ENCODE measurements at places on chromosomes 1 and 21. TPM values are rescaled to one million over a fixed set of nuclear protein-coding genes. Genes with fewer than 3 reads are reported as not detected.
A peak's percentile ranks its signal among the peaks of the same experiment; 100 is the strongest.

Gene ETS2
- 32.9 TPM for total RNA-seq

Gene AGRN
- total RNA-seq = 134 TPM

Gene CBR1
- total RNA-seq = 0.91 TPM

Gene CELA3A
- 9.0 TPM for total RNA-seq

- DNase-seq = peak; percentile 64
- peaks cover 9% of the 10 kb centered on the region for H3K4me1 ChIP-seq
- no peaks in the 10 kb centered on the region for H3K27me3 ChIP-seq
- no peak overlapping the region for H3K27ac ChIP-seq
Observed at GRCh38 chr1:27044613-27045151, 32.0 kb upstream of the TENT5B start.

DNA sequence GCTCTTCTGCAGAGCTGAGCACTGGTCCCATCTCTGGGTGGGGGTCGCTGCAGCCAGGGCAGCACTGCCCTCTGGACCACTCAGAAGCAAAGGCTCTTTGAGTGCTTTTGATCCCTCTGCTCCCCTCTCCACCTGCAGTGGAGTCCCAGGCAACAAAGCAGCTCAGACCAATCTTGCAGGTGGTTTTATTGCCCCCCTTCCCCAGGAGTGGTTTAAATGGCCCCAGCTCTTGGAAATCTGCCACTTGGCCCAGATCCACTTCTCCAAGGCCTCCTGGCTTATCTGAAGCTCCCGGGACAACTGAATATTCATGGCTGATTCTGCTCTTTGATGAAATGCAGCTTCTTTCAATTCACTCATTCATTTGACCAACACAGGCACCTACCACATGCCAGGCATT lies 2.7 kb downstream of the STUM start:
- H3K27ac ChIP-seq = no peak overlapping the region
- no peak overlapping the region for H3K4me3 ChIP-seq
- H3K36me3 ChIP-seq = no peaks in the 10 kb centered on the region
- DNase-seq = no peak

DNA sequence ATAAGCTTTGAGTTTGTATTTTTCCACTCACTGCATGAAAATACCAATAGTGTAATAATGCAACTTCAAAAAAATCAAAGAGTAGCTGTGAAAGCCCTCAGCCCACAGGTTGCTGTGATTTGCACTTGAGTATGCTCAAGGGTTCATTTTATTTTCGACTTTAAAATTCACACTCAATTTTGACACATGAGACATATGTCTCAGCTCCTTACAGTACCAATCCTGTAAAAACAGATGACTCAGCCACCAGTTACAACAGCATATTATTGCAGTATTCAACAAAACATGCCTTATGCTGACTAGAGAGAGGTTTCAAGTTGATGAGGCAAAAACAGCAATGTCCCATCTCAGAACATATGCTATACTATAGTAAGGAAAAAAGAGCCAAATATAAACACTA lies 66.1 kb downstream of the CYYR1 start:
- DNase-seq = no peak
- no peak overlapping the region for H3K4me3 ChIP-seq
- H3K27me3 ChIP-seq = no peaks in the 10 kb centered on the region
- H3K4me1 ChIP-seq = no peaks in the 10 kb centered on the region
- no peaks in the 10 kb centered on the region for H3K36me3 ChIP-seq
- H3K27ac ChIP-seq = no peak overlapping the region

- no peaks in the 10 kb centered on the region for H3K36me3 ChIP-seq
- H3K4me3 ChIP-seq = peak overlapping the region; percentile 15
- no peak for DNase-seq
- H3K27me3 ChIP-seq = no peaks in the 10 kb centered on the region
- H3K27ac ChIP-seq = peak overlapping the region; percentile 96
- H3K4me1 ChIP-seq = peaks cover 62% of the 10 kb centered on the region
Observed at GRCh38 chr1:8165595-8166360, 139.7 kb upstream of the ERRFI1 start.

DNA sequence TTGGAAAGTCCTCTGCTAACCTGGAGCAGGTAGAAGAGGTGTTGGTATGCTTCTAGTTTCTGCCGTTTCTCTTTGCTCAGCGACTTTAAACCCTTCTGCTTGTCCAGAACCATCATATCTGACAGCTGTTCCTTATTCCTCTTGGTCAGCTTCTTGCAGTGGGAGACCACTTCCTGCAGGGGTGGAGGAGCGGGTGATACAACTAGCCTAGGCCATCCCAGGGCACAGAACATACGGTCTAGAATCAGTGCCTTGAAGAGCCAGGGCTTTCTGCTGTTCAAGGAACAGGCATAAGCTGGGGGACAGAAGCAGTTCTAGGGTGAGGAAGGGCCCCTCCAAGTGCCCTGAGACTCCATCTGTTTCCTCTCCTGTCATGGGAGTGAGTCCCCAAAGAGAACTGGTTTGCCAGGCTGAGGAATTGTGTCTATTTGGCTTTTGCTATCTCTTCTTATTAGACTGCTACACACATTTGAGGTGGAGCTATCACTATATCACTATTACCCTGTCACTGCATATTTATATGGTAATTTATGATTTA lies 32.5 kb downstream of the IQGAP3 start:
- DNase-seq = no peak
- peaks cover 14% of the 10 kb centered on the region for H3K36me3 ChIP-seq
- H3K27me3 ChIP-seq = no peaks in the 10 kb centered on the region
- H3K4me1 ChIP-seq = no peaks in the 10 kb centered on the region
- no peak overlapping the region for H3K27ac ChIP-seq

DNA sequence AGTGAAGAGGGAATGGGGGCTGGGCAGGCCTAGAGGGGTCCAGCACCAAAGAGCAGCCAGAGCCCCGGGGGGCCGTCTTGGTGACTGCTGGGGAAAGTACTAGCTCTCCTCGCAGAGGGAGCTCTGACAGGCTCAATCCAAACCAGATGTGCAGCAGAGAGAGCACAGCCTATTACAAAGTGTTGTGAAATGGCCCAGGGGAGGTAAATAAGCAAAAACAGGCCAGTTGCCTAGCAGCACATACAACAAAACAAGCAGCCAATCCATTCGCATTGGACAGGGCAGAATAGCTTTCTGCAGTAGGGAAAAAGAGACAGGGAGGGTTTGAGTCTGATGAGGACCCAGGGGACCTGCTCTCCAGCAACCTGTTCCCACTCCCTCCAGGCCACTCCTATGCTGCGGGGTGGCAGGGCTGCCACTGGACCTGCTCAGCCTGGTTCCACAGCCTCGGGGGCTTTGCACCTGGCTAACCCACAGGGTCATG lies 239.6 kb upstream of the FGGY start:
- H3K27me3 ChIP-seq = no peaks in the 10 kb centered on the region
- no peak overlapping the region for H3K27ac ChIP-seq
- no peak for DNase-seq
- H3K36me3 ChIP-seq = no peaks in the 10 kb centered on the region
- no peak overlapping the region for H3K4me3 ChIP-seq

- no peak overlapping the region for H3K27ac ChIP-seq
- no peak for DNase-seq
- H3K4me3 ChIP-seq = no peak overlapping the region
- no peaks in the 10 kb centered on the region for H3K27me3 ChIP-seq
Observed at GRCh38 chr1:89361681-89362080, 2.2 kb upstream of the GBP6 start.

- no peak overlapping the region for H3K4me3 ChIP-seq
- peak; percentile 18 for DNase-seq
- no peaks in the 10 kb centered on the region for H3K27me3 ChIP-seq
- H3K36me3 ChIP-seq = peaks cover 66% of the 10 kb centered on the region
Observed at GRCh38 chr1:19240673-19241538, 10.4 kb downstream of the EMC1 start.

DNA sequence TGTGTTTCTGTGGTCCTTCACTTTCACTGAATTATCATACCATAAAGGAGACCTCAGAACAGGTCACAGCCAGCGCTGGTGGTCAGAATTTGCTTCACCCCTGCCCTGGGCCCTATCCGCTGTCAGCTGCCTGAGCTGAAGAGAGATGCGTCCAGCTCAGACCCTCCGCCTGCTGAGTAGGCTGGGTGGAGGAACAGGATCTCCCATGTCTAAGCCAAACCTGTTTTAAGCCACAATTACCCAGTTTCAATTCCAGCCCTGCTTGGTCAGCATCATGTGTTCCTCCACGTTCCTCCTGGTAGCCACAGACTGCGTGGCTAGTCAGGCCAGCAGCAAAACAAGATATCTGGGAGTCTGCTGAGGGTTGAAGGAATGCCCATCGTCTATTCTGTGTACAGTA lies 13.5 kb upstream of the BGLAP start:
- H3K4me1 ChIP-seq = peaks cover 17% of the 10 kb centered on the region
- H3K27ac ChIP-seq = no peak overlapping the region
- H3K36me3 ChIP-seq = peaks cover 8% of the 10 kb centered on the region
- H3K27me3 ChIP-seq = no peaks in the 10 kb centered on the region
- no peak overlapping the region for H3K4me3 ChIP-seq
- DNase-seq = no peak

- no peaks in the 10 kb centered on the region for H3K27me3 ChIP-seq
- no peaks in the 10 kb centered on the region for H3K4me1 ChIP-seq
- no peaks in the 10 kb centered on the region for H3K36me3 ChIP-seq
- H3K27ac ChIP-seq = no peak overlapping the region
- no peak overlapping the region for H3K4me3 ChIP-seq
- no peak for DNase-seq
Observed at GRCh38 chr1:116365353-116365780, 7.7 kb upstream of the ATP1A1 start.

DNA sequence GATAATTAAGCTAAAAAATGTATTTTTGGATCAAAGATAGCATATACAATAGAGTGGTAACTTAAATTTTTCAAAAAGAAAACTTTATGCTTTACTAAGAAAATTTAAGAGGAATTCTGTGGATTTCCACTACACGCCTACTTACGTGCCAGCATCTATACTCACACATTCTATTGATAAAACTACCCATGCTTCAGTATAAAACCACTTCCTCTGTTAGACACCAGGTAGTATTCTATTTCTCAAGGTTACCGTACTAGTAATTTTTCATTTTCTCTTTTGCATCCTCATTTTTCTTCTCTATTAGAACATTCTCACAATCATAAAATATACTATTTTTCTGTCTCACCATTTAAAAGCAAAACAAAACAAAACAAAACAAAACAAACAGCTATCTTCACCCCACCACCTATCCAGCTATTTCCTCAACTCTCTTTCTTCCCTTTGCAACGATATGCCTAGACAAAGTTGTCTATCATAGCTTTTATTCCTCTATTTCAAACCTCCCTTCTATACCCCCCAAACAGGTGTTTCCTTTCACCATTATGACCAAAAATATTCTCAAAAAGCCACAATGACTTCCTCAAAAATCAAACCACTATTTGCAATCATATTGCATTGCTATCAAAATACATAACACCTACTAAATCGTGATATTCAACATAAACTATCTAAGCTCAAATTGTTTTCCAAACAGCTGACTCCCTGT lies 1652.0 kb downstream of the MRPL39 start:
- no peaks in the 10 kb centered on the region for H3K27me3 ChIP-seq
- H3K4me3 ChIP-seq = no peak overlapping the region
- no peak overlapping the region for H3K27ac ChIP-seq
- H3K4me1 ChIP-seq = no peaks in the 10 kb centered on the region
- no peaks in the 10 kb centered on the region for H3K36me3 ChIP-seq

DNA sequence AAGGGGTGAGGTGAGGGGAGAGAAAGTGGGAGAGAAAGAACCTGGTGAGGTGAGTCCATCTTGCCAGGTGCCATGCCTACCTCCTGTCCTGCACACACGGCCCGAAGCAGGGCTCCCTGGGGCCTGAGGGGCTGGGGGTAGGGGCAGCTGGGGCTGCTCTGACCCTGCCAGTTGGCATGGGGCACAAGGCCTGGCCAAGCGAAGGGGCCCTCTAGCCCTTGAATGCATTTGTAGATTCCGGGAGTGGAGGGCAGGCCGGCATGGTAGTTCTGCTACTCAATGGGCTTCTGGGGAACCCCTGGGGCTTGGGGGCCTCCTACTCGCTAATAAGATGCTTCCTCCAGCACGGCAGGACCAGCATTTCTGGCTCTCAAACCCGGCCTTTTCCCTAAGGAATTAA lies 3.6 kb upstream of the PRDM16 start:
- H3K27me3 ChIP-seq = no peaks in the 10 kb centered on the region
- H3K36me3 ChIP-seq = no peaks in the 10 kb centered on the region
- no peak overlapping the region for H3K4me3 ChIP-seq
- DNase-seq = no peak

- peaks cover 21% of the 10 kb centered on the region for H3K27me3 ChIP-seq
- no peaks in the 10 kb centered on the region for H3K36me3 ChIP-seq
- no peak overlapping the region for H3K4me3 ChIP-seq
- no peak overlapping the region for H3K27ac ChIP-seq
- no peaks in the 10 kb centered on the region for H3K4me1 ChIP-seq
- no peak for DNase-seq
Observed at GRCh38 chr1:176894450-176894849, 270.1 kb downstream of the ASTN1 start.

DNA sequence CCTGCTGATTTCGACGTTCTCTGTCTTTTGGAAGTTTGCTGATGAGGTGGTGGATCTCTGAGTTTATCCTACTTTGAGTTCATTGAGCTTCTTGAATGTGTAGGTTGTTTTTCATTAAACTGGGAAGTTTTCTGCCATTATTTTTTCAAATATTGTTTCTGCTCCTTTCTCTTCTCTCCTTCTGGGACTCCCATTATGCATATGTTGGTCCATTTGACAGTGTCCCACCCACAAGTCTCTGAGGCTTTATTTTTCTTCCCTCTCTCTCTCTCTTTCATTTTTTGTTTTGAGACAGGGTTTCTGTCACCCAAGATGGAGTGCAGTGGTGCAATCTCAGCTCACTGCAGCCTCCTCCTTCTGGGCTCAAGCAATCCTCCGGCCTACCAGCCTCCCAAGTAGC lies 11.7 kb downstream of the TNFRSF18 start:
- no peak overlapping the region for H3K4me3 ChIP-seq
- no peak for DNase-seq
- H3K27ac ChIP-seq = no peak overlapping the region
- H3K4me1 ChIP-seq = no peaks in the 10 kb centered on the region

- H3K27me3 ChIP-seq = no peaks in the 10 kb centered on the region
- H3K36me3 ChIP-seq = no peaks in the 10 kb centered on the region
- H3K4me1 ChIP-seq = peaks cover 3% of the 10 kb centered on the region
- no peak overlapping the region for H3K27ac ChIP-seq
- no peak for DNase-seq
Observed at GRCh38 chr1:181150842-181151241, 62.3 kb downstream of the IER5 start.

DNA sequence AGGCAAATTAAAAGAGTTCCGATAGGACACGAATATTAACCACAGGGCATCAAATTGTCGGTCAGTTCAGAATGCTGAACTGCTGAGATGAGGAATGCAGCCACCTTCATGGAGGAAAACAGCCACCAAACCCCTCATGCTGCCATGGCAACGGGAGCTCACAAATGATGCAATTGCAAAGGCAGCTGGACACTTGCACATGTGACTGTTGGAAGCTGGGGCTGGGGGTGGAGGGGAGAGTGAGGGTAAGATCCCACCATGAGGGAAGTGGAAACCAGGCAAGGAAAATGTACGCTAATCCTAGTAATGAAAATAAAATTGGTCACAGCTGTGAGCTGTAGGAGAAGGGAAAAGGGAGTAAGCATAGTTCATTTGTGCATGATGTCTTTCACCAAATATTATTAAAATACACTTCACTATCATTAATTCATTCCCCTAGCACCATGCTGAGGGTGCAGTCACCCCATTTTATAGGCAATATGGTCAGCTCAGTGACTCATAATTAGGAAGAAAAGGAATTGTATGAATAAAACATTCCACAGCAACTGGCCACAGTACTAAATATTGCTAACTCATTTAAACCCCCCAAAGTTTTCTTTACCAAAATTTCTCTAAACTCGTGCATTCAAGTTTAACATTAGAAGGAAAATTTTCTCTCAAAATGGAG lies 15.3 kb downstream of the BECN2 start:
- H3K36me3 ChIP-seq = no peaks in the 10 kb centered on the region
- no peak overlapping the region for H3K27ac ChIP-seq
- DNase-seq = no peak
- H3K4me3 ChIP-seq = no peak overlapping the region
